ENCODE measurements at places on chromosomes 6 and 20.

DNA sequence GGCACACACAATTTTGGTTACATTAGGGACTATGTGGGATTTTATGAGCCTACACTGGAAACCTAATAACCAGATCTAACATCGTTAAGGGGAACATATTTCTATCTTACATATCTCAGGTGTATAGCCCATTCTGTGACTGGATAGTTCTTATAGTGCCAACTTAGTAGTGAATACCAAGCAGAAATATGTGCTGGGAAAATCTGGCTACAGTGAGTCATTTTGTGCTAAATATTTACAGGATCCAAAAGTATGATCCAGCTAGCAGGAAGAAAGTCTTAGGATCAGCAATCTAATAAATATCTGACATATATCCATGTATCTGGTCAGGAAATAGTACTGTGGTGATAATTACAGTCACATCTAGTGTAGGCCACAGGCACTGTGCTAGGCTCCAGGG lies 94.6 kb upstream of the INSM1 start:
- no peak for DNase-seq

GRCh38 chr20:45592574-45593189 lies 13.6 kb upstream of the WFDC8 start:
- peak; percentile 53 for DNase-seq

DNA sequence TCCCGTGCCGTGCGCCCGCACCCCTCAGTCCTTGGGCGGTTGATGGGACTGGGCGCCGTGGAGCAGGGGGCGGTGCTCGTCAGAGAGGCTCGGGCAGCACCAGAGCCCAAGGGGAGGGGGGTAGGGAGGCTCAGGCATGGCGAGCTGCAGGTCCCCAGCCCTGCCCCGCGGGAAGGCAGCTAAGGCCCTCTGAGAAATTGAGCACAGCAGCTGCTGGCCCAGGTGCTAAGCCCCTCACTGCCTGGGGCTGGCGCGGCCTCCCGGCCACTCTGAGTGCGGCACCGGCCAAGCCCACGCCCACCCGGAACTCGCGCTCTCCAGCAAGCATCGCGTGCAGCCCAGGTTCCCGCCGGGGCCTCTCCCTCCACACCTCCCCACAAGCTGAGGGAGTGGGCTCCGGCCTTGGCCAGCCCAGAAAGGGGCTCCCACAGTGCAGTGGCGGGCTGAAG lies 16.4 kb downstream of the SOX4 start:
- no peak for DNase-seq

GRCh38 chr6:7996538-7997111 lies 67.6 kb downstream of the BLOC1S5 start:
- peak; percentile 63 for DNase-seq
